CD4-positive, alpha-beta T cell treated with Interferon gamma for 1 hour (primary cell): ENCODE measurements at places on chromosomes 5 and 9.

DNA sequence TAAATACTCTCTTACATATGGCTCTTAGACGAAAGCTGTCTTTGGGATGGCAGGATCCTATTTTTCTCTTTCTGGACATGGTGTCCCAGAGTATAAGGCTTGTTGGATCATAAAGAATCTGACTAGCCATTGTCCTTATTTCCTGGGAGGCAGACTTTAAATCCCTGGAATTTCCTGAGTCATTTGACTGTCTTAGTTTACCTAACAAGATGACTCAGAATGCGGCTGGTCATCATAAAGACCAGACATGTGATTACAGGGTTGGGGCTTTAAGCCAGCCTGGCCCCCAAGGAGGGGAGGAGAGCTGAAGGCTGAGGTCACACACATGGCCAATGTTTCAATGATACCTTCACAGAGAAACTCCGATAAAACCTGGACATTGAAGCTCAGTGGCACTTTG lies 37.2 kb downstream of the FAM240B start:
- DNase-seq, result no peak

- DNase-seq, result no peak
These were observed 217.0 kb downstream of the DMRT2 start for GRCh38 chr9:1267141-1267570.

- DNase-seq, result no peak
These were observed 392.3 kb downstream of the CETN3 start for GRCh38 chr5:90017239-90017638.

GRCh38 chr9:127449332-127449966 lies 1.8 kb downstream of the RPL12 start:
- no peak for DNase-seq

GRCh38 chr9:96874947-96875460 lies 20.7 kb upstream of the ZNF782 start:
- DNase-seq, result peak; percentile 40

- DNase-seq, result no peak
These were observed 177.3 kb downstream of the CDC42SE2 start for GRCh38 chr5:131441184-131441583.
